NB4 (cell line): ENCODE measurements at places on chromosomes 1 and 21.

GRCh38 chr1:82819234-82819633 is 1018.5 kb downstream of the ADGRL2 start:
- DNase-seq, result no peak

DNA sequence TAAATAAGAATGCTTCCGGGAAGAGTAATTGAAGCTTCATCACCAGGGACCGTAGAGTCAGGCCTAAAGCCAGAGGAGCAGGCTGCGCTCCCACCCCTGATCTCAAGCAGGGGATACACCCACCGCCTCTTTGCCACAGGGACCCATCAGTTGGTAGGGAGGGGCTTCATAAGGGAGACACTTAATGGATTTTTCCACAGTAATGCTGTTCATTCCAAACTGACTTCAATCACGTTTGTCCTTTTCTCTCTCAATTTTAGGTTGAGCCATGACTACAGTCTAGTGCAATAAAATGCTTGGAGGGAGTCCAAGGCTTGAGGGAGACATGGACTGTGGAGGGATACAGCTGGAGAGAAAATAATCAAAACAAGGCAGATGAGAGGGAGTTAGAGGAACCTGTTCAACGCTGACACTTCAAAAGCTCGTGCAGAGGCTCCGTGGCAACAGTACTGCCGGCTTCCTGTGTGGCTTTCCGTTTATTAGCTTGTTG is 111.5 kb downstream of the SEC16B start:
- DNase-seq, result no peak

GRCh38 chr1:7948960-7949359 is 8.3 kb upstream of the TNFRSF9 start:
- no peak for DNase-seq

DNA sequence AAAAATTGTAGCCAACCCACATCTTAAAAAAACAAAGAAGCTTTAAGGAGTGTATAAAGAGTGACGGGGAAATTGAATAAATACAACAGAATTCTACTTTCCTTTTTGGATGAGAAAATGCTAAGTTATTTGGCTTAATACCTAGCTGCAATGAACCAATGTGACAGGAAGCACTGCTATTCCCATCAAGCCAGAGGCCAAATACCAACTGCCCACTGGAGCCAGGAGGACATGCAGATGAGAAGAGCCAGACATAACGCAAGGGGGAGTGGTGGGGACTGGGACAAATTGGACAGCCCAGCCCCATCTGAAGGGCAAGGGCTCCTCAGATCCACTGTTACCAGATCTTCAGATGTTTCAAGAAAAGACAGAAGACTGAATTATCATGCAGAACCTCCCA is 25.7 kb downstream of the DNAJC11 start:
- no peak for DNase-seq

GRCh38 chr21:33286600-33287456 is 20.7 kb downstream of the IL10RB start:
- DNase-seq, result no peak

DNA sequence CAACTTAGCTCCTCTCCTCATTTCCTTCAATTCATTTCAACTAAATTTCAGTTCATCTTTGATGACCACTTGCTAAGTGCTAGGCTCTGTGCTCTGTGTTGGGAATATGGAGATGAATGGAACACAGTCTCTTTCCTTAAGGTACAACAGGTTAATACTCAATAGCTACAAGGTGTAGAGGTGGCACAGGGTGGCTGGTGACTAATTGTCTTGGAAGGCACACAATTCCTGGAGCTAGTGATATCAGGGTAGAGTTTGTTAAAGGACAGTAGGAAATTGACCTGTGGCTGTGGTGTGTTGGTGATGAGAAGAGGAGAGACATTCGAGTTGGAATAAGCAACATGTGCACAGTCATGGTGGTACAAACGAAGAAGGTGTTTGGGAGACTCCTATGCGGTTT is 124.9 kb downstream of the RUNX1 start:
- DNase-seq, result no peak

DNA sequence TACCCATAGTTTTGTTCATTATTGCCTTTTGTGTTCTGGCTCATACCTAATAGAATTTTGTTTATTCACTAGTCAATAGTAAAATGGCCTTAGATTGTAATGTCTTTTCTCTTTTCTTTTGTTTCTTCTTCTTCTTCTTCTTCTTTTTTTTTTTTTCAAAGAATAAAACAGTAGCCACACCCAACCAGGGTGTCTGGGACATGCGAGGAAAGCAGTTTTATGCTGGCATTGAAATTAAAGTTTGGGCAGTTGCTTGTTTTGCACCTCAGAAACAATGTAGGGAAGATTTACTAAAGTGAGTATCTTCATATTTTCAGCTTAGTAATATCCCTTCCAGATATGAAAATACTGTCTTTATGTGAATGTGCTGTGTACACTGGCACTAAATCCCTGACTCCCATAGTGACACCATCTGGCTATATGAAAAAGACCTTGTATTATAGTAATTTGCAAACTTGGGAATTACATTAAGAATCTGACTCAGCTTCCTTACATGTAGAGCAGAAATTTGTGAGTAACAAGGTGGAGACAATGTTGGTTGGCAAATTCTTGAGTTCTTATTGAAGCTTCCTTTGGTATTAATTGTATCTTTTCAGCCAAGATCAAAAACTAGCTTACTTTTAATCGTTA is 24.6 kb downstream of the AGO4 start:
- no peak for DNase-seq

DNA sequence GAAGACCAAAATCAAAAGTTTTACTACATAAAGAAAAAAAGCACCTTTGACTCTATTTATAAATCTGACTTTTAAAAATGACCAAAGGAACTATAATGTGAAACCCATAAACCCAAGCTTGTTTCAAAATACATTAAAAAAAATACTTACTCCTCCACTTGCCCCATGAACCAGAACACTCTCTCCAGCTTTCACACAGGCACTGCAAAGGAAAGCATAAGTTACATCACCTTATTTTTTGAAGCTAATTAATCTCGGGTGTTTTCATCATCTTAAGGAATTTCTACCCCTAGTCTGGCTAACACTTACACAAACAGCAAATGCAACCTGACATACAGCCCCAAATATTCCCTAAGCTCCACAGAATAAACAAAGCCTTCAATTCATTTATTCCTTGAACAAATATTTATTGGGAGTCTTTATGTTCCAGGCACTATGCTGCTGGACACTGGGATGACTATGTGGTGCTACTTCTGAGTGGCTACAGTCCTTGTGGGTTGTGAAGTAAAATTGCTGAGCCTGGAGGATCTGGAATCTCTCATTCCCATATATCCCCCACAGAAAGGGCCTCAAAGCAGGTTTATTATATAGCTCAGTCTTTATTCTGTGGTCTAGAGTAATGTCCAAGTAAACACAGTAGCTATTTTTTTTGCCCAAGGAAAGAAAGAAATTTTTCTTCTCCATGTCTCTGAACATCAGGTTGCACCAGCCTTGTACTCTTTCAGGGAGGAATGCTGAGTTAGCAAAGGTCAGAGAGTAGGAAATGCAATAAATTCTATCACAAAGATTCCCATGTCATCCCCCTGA is 18.2 kb downstream of the CRYZ start:
- DNase-seq, result no peak

DNA sequence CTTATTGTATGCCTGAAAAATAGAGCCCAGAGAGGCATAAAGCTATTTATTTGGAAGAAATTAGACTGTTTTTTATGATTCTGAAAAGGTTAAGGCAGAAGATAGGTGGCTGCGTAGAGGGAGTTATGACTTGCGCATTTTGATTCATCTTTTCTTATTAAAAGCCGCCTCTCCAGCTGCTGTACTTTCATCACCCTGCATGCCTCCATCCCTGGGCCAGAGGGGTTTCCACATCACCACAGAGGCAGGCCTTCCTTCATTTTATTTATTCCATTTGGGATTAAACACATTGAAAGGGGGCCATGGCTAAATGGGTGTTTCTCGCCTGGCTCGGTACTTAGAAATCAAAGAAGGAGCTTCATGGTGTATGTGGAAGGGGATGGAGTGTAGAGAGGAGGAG is 14.6 kb upstream of the RGS8 start:
- DNase-seq, result no peak

DNA sequence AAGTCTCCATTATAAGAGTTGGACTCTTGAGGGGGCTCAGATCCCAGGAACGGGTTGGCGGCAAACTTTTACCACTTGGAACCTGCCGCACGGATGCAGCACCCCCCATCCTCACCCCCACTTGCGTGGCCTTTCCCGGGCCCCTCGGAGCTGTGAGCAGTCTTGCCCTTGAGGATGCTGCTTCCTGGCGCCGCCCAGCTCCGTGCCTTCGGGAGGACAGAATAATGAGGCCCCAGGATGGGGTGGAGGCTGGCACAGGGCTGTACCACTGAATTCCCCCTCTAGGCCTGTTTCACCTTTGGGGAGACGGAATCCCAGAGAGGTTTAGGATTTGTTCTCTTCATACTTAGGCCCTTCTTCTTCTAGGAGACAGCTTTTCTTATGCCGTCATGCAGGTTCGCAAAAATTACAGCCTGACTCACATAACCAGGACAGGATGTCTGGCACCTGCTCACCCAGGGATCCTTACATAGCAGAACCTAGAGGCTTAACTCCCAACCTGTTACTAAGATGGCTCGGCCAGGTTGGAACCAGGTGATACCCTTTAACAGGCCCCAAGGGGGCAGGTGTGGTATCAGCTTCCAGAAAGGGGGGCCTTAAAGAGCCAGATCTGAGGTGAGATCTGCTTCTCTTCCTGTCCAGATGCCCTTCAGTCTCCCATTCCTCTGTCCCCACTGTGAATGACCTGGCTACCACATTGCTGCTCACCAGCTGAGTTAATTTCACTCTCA is 1.5 kb downstream of the TRNP1 start:
- DNase-seq, result no peak

DNA sequence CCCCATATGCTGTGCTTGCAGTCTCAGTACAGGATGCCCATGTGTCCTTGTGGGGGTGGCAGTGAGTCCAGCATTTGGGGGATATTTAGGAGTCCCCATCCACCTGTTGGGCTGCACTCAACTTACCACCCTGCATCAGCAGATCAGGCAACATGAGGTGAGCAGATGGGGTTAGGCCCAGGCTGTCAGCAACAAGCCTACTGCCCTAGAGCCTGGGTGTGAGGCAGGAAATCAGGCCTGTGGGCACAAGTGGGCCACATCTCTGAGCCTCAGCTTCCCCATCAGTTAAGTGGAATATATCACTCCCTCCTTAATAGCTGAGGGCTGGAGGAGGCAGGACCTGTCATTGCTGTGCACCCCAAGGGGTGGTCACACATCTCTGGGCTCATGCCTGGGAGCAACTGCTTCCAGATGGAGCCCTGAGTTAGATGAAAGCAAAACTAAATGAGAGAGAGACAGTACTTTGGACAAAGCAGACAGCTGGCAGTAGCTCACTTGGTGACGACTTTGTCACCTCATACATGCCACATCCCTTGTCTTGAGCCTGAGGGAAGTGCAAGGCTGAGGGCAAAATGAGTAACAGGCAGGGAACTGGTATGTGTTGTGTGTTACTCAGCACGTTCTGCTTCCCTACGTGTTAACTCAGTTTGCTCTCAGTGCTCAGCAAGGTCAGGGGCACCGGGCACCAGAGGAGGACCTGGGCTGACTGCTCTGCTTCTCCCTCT is 48.4 kb downstream of the TRIM11 start:
- DNase-seq, result no peak

GRCh38 chr1:220526294-220526693 is 1.6 kb upstream of the MARK1 start:
- no peak for DNase-seq

DNA sequence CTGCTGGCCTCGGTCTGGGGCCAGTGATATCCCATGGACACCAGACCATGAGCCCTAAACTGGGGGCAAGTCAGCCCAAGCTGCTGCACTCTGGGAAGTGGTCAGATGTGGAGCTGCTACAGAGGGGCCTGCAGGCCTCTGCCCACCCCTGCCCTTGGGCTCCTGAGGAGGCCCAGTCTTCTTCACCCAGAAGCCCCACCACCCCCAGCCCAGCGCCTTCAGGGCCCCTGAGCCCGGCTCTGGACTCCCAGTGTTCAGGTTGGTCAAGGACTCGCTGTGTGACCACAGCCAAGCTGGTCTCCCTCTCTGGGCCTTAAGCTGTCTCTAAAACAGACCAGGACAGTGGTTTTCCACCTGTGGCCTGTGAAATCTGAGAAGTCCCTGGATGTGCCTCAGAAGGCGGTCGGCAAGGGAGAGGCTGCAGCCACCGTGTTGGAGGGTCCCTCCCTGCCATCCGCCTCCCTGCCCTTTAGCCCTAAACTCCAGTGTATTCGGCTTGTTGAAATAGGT is 79.7 kb upstream of the TMEM51 start:
- DNase-seq, result no peak

DNA sequence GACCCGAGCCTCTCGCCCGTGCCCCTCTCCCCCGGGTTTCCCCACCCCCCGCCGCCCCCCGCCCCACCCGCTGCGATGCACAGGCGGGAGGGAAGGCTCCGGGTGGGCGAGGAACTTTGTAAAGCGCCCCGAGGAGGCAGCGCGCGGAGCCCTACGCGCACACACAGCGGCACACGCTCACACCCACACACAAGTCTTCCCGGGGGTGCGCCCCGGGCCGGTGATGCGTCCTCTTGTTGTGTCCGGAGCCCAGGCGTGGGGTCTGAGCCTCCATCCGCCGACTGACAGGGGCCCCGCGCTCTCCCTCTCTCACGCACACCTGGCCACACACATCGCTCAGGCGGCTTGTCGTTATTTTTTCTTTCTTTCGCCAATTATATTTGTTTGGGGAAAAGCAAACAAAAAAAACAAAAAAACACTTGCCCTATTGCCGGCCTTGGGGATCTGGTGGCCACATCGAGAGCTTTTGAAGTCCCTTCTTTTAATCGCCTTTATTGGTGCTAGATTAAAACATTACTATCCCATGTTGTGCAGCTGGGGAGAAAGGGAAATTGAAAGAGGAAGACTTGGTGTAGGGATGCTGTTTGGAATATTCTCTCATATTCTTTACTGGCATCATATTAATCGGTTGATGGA is 770 bp downstream of the NTNG1 start:
- no peak for DNase-seq

DNA sequence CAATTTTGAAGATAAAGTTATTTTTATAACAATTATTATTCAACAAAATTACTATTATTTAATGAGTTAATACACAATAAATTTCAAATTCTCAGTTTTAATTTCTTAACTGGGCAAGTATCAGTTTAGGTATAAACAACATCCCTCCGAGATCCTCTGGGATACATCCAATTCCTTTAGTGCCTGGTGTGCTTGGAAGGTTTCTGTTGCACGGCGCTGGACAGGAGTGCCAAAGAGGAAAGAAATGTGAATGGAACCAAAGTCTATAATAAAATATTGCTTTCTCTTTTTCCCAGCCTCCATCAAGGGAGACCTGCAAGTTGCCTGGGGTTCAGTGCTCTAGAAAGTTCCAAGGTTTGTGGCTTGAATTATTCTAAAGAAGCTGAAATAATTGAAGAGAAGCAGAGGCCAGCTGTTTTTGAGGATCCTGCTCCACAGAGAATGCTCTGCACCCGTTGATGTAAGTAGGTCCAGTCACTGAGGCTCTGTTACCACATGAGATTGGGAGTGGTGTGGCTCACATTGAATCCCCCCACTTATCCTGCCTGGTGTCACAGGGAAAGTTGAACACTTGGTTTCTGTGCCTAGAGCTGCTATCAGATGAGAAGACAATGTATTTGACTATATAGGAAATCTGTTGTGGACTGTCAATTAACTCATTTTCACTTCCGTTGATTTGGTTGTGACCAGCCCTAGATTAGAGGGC is 22.8 kb downstream of the DDR2 start:
- no peak for DNase-seq

GRCh38 chr21:42111470-42111743 is 40.3 kb downstream of the UMODL1 start:
- DNase-seq, result no peak

- no peak for DNase-seq
Measured at GRCh38 chr1:72936151-72936740, 653.9 kb upstream of the NEGR1 start.

GRCh38 chr1:41366455-41367287 is 5.4 kb downstream of the FOXO6 start:
- DNase-seq, result peak; percentile 58

GRCh38 chr1:2867861-2868260 is 66.4 kb upstream of the TTC34 start:
- no peak for DNase-seq
